ENCODE measurements at places on chromosomes 5 and 9. TPM values are rescaled to one million over a fixed set of nuclear protein-coding genes. Genes with fewer than 3 reads are reported as not detected.

GRCh38 chr9:112542593-112543292 lies 56.1 kb downstream of the KIAA1958 start:
- DNase-seq: no peak
- H3K4me3 ChIP-seq: no peak overlapping the region
- no peaks in the 10 kb centered on the region for H3K4me1 ChIP-seq
- no peaks in the 10 kb centered on the region for H3K36me3 ChIP-seq

GRCh38 chr9:124218987-124219461 lies 38.7 kb upstream of the NEK6 start:
- no peak overlapping the region for H3K4me3 ChIP-seq
- no peaks in the 10 kb centered on the region for H3K27me3 ChIP-seq
- DNase-seq: no peak
- H3K4me1 ChIP-seq: no peaks in the 10 kb centered on the region
- H3K27ac ChIP-seq: no peak overlapping the region
- no peaks in the 10 kb centered on the region for H3K36me3 ChIP-seq

EIF4EBP3 gene
- 4.0 TPM for total RNA-seq

HMCN2 gene
- total RNA-seq: 7.5 TPM

GRCh38 chr9:37919956-37920335 lies 16.0 kb upstream of the SLC25A51 start:
- H3K4me1 ChIP-seq: no peaks in the 10 kb centered on the region
- no peak overlapping the region for H3K4me3 ChIP-seq
- H3K27ac ChIP-seq: no peak overlapping the region
- no peaks in the 10 kb centered on the region for H3K27me3 ChIP-seq
- H3K36me3 ChIP-seq: peaks cover 21% of the 10 kb centered on the region

GMCL2 gene
- total RNA-seq: not detected

GRCh38 chr5:56813302-56813701 lies 2.0 kb upstream of the MAP3K1 start:
- H3K4me1 ChIP-seq: no peaks in the 10 kb centered on the region
- H3K27ac ChIP-seq: no peak overlapping the region
- no peak overlapping the region for H3K4me3 ChIP-seq
- DNase-seq: no peak
- no peaks in the 10 kb centered on the region for H3K27me3 ChIP-seq
- H3K36me3 ChIP-seq: no peaks in the 10 kb centered on the region

DNA sequence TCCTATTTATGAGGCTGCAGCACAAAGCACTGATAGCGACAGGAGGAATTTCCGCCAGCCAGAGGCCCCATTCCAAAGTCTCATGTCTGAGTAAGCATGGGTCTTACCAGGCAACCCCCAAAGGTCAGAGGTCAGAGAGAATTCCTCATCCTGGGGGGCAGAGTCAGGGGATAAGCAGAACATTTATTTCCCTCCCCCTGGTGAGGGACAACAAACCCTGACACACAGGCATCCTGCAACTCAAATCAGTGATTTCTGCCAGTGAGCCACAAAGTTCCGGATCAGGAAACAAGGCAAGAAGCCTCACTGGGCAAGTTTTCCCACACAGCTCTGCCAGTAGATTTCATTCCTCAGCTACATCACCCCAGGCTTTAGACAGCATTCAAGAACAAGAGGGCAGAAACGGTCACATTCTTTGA lies 37.0 kb downstream of the ADAMTS12 start:
- H3K4me3 ChIP-seq: no peak overlapping the region
- DNase-seq: no peak
- H3K4me1 ChIP-seq: peaks cover 19% of the 10 kb centered on the region
- no peaks in the 10 kb centered on the region for H3K27me3 ChIP-seq

- no peaks in the 10 kb centered on the region for H3K36me3 ChIP-seq
- H3K27me3 ChIP-seq: no peaks in the 10 kb centered on the region
- no peak overlapping the region for H3K27ac ChIP-seq
- H3K4me3 ChIP-seq: no peak overlapping the region
- no peak for DNase-seq
Observed at GRCh38 chr5:113172231-113172826, 195.7 kb downstream of the DCP2 start.

GRCh38 chr5:37249815-37250164 lies 614 bp upstream of the CPLANE1 start:
- H3K27ac ChIP-seq: peak overlapping the region; percentile 99
- peaks cover 6% of the 10 kb centered on the region for H3K4me1 ChIP-seq
- no peaks in the 10 kb centered on the region for H3K36me3 ChIP-seq

DNA sequence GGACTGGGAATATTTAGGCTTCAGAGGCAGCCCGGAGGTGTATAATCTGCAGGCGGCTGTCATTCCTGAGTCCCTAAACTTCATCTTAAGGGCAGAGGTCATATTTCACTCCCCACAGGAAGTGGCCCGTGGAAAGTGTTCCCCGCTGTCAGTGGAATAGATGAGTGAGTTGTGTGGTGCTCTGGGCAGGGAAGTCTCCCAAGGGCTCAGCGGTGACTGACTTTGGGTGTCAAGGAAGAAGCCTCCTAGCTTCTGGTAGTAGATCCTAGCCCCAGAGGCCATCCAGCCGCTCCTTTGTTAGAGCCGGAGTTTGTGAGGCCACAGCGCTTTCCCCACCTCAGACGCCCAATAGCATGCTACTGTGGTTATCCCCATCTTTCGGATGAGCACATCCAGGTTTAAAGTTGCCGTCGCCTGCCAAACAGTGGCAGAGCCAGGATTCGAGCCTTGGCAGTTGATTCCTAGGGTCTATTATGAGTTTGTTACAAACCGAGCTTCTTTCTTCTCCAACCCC lies 38.9 kb upstream of the TIFAB start:
- no peaks in the 10 kb centered on the region for H3K36me3 ChIP-seq
- no peaks in the 10 kb centered on the region for H3K27me3 ChIP-seq
- no peaks in the 10 kb centered on the region for H3K4me1 ChIP-seq
- H3K27ac ChIP-seq: no peak overlapping the region
- no peak overlapping the region for H3K4me3 ChIP-seq

GRCh38 chr9:88953381-88954029 lies 37.8 kb upstream of the S1PR3 start:
- H3K4me1 ChIP-seq: no peaks in the 10 kb centered on the region
- H3K4me3 ChIP-seq: no peak overlapping the region
- no peak overlapping the region for H3K27ac ChIP-seq
- DNase-seq: no peak

DMGDH gene
- total RNA-seq: 0.75 TPM

C1QTNF2 gene
- total RNA-seq: 3.7 TPM

FGD3 gene
- 20.8 TPM for total RNA-seq

GRCh38 chr9:38181866-38182265 lies 112.8 kb upstream of the SHB start:
- no peaks in the 10 kb centered on the region for H3K36me3 ChIP-seq
- no peak for DNase-seq
- no peak overlapping the region for H3K4me3 ChIP-seq
- no peak overlapping the region for H3K27ac ChIP-seq
- H3K27me3 ChIP-seq: no peaks in the 10 kb centered on the region
- H3K4me1 ChIP-seq: no peaks in the 10 kb centered on the region

GRCh38 chr5:759111-759751 lies 25.3 kb downstream of the ZDHHC11B start:
- no peak for DNase-seq
- no peak overlapping the region for H3K4me3 ChIP-seq
- no peaks in the 10 kb centered on the region for H3K27me3 ChIP-seq
- no peaks in the 10 kb centered on the region for H3K36me3 ChIP-seq
- no peaks in the 10 kb centered on the region for H3K4me1 ChIP-seq
- H3K27ac ChIP-seq: no peak overlapping the region

TMEM252 gene
- not detected for total RNA-seq

- no peak for DNase-seq
- H3K27ac ChIP-seq: no peak overlapping the region
- H3K36me3 ChIP-seq: no peaks in the 10 kb centered on the region
- no peaks in the 10 kb centered on the region for H3K4me1 ChIP-seq
- H3K4me3 ChIP-seq: no peak overlapping the region
Observed at GRCh38 chr5:100797861-100798260, 105.2 kb downstream of the ST8SIA4 start.

FOXD4L3 gene
- not detected for total RNA-seq

GRCh38 chr9:113463418-113464285 lies at the start of gene RGS3:
Gene RGS3, plus strand, starts transcription at chr9:113463727. Its CDS starts 76 bp downstream, at chr9:113463803.
- H3K36me3 ChIP-seq: no peaks in the 10 kb centered on the region
- H3K4me3 ChIP-seq: peak within 1 kb of the TSS; percentile 58
- peak within 1 kb of the TSS; percentile 81 for H3K27ac ChIP-seq
- H3K4me1 ChIP-seq: no peaks in the 10 kb centered on the region
- no peaks in the 10 kb centered on the region for H3K27me3 ChIP-seq

Measured in ascending aorta (tissue), 2 donors.